ENCODE measurements at places on chromosomes 6 and 20.

GRCh38 chr6:36698871-36699271, 1.2 kb downstream of the RAB44 start:
- DNase-seq = no peak

DNA sequence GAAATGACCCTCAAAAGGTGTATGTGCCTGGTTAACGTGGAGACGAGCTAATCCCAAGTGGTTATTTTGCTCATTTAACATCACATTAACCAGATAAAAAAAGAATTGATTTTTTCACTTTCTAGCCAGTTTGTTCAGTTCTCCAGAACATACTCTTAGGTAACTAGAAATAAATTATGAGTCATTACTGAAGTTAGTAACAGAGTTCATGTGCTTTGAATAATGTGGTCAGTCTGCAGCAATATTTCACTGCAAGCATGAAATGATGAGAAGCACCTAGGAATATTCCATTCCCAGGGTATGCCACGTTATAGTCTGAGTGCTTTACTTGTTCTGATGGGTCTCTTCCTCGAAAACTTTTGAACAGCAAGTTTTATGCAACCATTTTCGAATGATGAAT, 138.3 kb upstream of the INSM1 start:
- DNase-seq = no peak

DNA sequence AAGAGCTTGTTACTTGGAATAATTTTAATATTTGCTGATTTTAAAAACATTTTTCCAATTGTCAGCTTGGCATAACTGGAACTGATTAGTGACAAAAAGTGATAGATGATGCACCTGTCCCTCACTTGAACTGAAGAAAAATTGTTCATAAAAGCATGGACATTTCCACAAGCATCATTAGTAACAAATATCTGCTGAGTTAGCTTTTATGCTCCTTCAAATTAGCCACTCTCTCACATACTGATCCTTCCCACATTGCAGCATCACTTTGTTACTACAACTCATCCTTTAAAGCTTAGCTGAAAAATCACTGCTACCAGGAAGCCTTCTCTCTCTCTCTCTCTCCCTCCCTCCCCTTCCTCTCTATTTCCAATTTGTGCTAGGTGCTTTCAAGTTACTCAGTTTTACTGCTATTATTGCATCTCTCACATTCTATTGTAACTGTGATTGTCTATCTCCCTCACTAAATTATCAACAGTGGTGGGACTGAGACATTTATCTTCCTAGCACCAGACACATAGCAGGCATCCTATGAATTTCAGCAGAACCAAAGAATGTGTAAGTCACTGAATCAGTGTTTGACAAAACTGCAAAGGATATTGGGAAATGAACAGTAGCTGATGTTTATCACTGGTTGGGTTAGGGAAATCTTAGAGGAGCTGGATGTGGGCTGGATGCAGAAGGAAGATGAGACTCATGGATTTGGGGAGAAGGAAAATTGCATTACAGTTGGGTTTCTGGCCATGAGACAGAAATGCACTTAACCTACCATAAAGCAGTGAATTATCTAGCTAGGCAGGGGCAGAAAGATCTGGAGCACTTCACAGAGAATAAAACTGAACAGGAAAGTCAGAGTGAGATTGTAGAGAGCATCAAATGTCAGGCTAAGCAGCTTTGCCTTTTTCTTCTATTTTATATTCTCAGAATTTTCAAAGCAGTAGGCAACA, 128.4 kb upstream of the PLN start:
- DNase-seq = no peak

- no peak for DNase-seq
Observed at GRCh38 chr6:36703081-36703606, 5.5 kb downstream of the RAB44 start.

DNA sequence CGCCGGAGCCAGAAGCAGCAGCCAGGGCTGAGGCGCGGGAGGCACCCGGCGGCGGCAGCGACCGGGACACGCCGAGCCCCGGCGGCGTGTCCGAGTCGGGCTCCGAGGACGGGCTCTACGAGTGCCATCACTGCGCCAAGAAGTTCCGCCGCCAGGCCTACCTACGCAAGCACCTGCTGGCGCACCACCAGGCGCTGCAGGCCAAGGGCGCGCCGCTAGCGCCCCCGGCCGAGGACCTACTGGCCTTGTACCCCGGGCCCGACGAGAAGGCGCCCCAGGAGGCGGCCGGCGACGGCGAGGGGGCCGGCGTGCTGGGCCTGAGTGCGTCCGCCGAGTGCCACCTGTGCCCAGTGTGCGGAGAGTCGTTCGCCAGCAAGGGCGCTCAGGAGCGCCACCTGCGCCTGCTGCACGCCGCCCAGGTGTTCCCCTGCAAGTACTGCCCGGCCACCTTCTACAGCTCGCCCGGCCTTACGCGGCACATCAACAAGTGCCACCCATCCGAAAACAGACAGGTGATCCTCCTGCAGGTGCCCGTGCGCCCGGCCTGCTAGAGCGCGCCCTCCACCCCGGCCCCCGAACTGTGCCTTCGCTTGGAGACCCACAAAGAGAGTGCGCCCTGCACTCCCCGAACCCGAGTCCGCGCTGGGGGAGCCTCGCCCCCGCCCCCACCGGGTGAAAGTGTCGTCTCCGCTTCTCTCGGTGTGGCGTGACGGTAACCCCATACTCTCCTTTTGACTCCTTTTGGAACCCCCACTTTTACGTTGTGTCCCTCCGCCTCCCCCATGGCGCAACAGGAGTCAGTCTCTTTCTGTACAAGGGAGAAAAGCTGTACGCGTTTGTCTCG, 1.6 kb downstream of the INSM1 start:
- no peak for DNase-seq

DNA sequence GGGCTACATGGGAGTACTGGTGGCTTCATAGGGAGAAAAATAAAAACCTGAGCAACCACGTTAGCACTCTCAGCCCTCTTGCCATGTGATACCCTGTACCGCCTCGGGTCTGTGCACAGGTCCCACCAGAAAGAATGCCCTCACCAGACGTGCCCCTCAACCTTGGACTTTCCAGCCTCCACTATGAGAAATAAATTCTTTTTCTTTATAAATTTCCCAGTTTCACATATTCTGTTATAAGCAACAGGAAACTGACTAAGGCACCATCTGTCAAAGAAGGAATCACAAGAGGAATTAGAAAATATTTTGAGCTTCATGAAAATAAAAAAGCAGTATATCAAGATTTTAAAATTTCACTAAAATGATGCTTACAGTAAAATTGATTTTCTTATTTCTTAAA, 168.4 kb upstream of the BMP5 start:
- DNase-seq = no peak

DNA sequence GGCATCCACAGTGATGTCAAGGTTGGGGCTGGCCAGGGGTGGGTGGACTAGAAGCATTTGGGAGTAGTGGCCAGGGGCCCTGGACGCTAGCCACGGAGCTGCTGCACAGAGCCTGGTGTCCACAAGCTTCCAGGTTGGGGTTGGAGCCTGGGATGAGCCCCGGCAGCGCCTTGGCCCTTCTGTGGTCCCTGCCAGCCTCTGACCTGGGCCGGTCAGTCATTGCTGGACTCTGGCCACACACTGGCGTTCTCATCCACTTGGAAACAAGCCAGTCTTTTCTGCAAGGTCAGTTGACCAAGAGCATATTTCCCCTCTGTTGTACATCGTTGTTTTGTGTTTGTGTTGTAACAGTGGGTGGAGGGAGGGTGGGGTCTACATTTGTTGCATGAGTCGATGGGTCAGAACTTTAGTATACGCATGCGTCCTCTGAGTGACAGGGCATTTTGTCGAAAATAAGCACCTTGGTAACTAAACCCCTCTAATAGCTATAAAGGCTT, 8.4 kb downstream of the PSMA7 start:
- DNase-seq = no peak

DNA sequence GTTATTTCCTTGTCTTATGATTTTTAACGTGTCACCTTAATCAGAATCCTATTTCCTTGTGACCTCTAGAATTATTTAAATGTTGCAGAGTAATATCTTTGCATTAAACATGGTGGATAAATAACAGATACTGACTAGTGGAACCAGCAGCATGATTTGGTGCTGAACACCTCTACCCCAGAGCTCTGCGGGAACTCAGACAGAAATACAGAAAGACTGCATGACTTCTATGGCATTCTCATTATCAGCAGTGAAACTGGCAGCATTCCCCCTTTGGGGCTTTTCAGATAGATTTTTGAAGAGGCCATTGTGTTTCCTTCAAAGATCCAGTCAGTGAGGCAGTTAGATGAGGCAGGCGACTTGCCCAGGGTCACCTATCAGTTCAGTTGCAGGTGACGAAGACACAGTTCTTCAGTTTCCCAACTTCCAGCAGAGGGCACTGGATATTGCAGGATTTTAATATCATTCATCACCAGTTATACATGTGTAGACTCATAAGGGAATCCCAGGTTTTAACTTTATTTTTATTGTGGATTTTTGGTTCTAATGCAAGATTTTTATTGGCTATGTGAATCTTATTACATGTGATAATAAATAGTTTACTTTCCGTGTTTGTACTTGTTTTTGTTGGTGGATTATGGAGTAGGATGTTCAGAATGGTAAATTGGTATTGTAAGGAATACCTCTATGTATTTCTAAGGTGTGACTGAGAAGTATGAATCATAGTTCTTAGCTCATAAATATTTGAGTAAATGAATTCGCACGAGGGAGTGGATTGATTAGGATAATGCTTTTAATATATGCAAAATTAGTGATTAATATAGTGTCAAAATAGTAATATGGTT, 81.3 kb downstream of the AFDN start:
- DNase-seq = no peak

DNA sequence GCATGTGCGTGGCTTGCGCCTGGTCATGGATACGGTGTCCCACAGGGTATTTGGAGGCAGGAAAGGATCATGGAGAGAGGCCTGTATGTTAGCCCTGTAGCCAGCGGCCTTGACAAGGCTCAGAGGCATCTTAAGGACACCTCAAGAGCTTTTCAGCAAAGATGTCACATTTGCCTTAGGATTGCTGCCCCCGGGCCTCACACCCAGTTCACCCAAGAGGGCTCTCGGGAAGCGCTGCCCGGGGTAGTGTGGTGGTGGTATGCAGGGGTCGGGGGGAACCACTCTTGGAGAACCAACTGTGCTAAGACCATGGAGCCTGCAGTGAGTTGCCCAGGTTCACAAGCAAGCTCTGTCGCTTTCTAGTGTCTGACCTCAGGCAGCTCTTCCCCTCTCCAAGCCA, 36.9 kb upstream of the VSTM2L start:
- no peak for DNase-seq

GRCh38 chr6:147759093-147759492, 250.6 kb downstream of the SAMD5 start:
- no peak for DNase-seq

- no peak for DNase-seq
Observed at GRCh38 chr6:113629975-113630737, 227.0 kb upstream of the MARCKS start.

DNA sequence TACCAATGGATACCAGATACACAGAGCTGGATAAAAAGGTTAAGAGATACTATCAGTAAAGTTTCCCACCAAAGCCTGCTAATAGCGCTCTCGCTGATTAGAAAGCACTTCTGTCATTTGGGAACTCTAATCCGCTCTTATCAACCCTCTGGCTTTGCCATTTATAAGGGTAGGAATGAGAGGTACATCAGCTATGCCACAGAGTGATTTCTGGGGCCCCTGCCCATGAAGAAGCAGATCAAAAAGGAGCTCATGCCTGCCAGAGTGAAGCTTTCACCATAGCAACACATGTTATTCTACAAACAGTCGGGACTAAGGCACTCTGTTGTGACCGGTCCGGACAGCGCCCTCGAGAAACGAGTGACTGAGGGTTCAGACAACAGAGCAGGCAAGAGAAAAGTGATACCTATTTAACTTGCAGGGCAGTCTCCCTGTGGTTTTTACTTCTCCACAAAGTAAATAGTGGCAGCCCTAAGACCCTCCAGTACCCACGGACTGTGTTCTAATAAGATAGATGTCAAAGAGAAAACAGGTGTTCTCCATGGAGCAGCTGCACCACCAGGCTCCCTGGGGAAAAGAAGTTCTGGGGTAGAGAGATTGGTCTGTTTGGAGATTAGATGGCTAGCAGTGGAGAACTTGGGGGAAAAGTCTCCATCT, 5.6 kb downstream of the TRAM2 start:
- DNase-seq = no peak

GRCh38 chr6:161452241-161452640, 178.4 kb upstream of the AGPAT4 start:
- no peak for DNase-seq

DNA sequence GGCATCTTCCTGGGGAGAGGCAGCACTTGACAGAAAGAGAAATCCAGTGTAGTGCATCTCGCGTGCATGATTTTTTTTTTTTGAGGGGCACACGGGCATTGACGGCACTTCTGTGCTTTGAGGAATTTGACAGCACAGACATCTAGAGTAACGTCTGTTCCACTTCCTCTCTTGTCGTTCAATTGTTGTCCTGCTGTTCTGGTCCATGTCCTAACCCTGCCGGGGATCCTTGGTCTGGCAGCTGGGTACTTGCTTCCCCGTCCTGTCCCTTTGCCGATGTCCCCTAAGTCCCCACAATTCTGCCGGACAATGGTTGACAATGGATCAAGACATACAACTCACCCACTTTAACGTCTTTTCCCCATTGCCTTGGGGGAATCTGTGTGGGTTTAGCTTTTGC, 46.0 kb upstream of the NAA20 start:
- DNase-seq = no peak

DNA sequence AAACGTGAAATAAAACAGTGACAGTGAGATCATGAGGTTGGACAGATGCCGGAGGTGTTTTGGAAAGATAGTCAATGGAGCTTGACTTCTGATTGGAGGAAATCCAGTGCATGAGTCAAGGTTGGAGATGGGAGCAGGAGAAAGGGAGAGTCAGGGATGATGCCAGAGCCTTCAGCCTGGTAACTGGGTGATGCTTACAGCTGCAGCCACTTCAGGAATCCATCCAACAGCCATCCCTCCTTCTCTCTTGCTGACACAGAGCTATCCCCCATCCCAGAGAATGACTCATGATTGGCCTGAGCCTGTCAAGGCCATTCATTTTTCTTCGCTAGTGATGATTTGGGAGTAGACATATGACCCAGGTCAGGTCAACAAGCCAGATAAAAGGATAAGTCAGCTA, 112.8 kb downstream of the SAMD5 start:
- DNase-seq = no peak

- no peak for DNase-seq
Observed at GRCh38 chr6:51398793-51399192, 580.1 kb downstream of the TFAP2B start.

GRCh38 chr6:69162811-69163210, 527.7 kb downstream of the ADGRB3 start:
- no peak for DNase-seq

- no peak for DNase-seq
Observed at GRCh38 chr6:165662749-165663376, at the start of gene PDE10A. Gene PDE10A, minus strand, starts transcription at chr6:165663241. Its CDS starts 430 bp downstream, at chr6:165662811.
